Epithelial cell of proximal tubule (primary cell): ENCODE measurements at places on chromosomes 5 and 9.
A peak's percentile ranks its signal among the peaks of the same experiment; 100 is the strongest.

DNA sequence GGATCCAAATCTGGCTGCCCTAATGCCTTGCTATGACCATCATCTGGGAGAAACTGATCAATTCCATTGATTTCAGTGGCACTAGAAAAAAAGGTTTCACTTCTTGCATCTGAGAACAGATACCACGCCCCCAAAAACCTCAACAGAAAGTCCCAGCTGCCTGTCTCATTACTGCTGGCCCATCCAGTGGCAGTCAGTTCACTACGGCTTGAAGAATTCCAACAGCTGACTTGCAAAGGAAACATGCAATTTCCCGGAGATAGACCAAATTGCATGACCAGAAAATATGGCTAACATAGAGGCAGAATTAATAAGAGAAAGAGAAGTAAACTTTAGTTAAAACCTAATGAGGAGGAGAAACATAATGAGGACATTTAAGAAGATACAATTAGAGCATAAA is 48.6 kb downstream of the UGCG start:
- DNase-seq: no peak

DNA sequence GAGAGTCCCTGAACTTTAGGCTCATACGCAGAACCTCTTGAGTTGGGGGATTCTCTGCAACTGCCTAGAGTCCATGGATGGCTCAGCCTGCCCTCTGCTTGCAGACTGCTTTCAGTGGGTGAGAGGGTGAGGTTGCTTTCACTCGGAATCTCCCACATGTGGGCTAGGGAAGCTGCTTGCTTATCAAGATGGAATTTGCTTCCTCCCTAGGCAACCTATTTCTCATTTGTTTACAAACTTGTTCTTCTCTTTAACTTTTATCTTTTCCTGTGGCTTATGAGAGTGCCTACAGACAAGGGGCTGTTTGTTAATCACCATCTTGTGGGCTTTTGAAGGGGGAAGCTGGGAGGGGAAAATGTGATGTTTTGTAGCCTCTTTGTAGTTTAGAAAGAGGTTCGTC is 10.0 kb downstream of the TLE4 start:
- peak; percentile 20 for DNase-seq

DNA sequence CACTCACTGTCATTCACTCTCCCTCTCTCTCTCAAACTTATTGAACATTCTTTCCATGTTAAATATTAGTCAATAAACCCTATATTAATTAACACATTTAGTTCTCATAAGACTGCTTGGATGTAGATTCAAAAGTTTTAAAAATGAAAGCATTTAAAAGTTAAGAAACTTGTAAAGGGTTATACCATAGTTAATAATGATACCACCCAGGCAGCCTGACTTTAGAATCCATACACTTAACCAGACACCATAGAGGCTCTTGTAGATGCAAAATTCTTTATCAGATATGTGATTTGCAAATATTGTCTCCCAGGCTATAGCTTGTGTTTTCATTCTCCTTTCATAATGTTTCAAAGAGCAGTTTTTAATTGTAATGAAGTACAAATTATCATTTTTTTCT is 335.8 kb upstream of the ACTBL2 start:
- DNase-seq: no peak

- no peak for DNase-seq
Observed at GRCh38 chr5:147635882-147636728, 126.2 kb upstream of the DPYSL3 start.

DNA sequence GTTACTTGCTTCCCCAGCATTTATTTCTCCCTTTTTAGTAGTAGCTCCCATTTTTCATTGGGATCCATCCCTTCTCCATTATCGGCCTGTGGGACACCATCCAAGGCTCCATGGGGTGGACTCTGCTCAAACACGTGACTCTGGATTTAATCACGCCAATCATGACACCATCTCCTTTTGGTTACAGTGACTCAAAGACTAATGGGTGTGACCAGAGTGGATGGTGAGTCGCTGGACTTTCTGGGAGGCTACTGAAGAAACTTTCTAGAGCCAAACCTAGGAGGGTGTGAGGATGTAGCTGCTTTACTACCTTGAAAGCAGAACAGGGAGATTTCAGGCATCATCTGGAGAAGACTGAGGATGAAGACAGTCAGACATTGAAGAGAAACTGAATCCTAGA is 93.1 kb downstream of the PJA2 start:
- DNase-seq: no peak
